Left cardiac atrium (tissue), 4 donors: ENCODE measurements at places on chromosomes 7 and 10.

DNA sequence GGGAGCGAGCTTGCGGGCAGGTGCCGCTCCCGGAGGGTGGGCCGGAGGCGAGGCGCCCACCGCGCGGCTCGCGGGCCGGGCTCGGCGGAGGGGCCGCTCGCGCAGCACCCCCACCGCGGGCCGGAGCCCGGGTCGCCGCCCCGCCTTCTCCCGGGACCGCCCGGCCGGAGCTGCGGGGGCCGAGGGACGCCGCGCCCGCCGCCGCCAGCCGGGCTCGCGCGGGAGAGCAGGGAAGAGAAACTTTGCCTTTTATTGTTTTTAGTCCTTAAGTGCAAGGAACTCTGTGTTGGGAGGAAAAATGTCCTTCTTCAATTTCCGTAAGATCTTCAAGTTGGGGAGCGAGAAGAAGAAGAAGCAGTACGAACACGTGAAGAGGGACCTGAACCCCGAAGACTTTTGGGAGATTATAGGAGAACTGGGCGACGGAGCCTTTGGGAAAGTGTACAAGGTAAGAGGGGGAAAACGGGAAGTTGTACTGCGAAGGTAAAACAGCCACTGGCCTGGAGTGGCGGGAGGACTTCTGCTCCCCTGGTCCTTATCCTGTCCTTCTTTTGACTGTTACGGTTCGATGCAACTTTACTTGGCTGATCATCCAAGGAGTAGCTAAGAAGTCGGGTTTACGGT lies 620 bp downstream of the SLK start:
- no peak for DNase-seq

GRCh38 chr7:55440040-55440690 lies 75.0 kb downstream of the LANCL2 start:
- DNase-seq: no peak

GRCh38 chr7:85564861-85565260 lies 378.0 kb upstream of the SEMA3D start:
- DNase-seq: no peak

GRCh38 chr10:44935201-44935965 lies 24.2 kb upstream of the RASSF4 start:
- DNase-seq: peak; percentile 64
